Heart left ventricle (tissue), 16 donors: ENCODE measurements at places on chromosomes 3 and 15. TPM values are rescaled to one million over a fixed set of nuclear protein-coding genes. Genes with fewer than 3 reads are reported as not detected.

C3orf52 gene
- 2.0 TPM for polyA plus RNA-seq

GRCh38 chr3:171979081-171979480 is 60.3 kb upstream of the FNDC3B start:
- DNase-seq: no peak

GRCh38 chr15:79505956-79506355 is 73.8 kb downstream of the MINAR1 start:
- DNase-seq: no peak

OR5K2 gene
- not detected for polyA plus RNA-seq

DNA sequence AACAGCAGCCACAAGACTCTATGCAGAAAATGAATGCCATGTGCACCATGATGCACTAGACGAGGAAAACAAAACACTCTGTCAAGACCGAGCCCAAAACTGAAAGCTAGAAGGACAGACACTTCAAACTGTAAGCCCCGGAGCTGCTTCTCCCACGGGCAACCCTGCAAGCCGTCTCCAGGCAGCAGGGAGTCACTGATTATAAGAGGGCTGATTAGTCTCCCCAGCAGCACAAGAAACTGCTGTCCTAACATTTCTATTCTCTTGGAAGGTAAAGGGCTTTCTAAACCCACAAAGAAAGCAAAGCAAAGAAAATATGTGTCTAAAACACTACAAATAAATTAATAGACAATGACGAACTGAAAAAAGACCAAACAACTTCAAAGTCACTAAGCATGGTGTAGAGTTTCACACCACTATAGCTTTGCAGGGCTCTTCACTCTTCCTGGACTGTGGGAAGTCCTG is 15.5 kb downstream of the TBC1D2B start:
- DNase-seq: no peak

- no peak for DNase-seq
These were observed 6.9 kb upstream of the ALPK3 start for GRCh38 chr15:84810073-84810840.

DNA sequence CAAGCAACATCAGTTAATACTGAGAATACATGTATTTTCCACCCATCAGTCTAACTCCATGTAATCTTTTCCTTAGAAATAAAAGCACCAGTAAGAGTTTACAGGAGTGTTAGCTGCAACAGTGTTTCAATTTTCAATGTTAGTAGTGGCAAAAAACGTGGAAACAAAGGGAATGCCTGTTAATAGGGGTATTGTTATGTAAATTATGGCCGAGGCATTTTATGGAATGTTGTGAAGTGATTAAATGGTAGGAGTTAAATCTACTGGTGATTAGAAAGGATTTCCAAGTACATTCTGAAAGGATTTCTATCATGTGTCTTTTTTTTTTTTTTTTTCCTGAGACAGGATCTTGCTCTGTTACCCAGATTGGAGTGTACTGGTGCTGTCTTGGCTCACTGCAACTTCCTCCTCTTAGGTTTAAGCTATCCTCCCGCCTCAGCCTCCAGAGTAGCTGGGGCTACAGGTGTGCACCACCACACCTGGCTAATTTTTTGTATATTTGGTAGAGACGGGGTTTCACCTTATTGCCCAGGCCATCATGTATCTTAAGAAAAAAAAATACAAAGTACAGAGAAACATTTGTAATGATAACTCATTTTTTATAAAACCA is 6.6 kb downstream of the ATP6V1A start:
- no peak for DNase-seq

- DNase-seq: no peak
These were observed 49.3 kb downstream of the HES1 start for GRCh38 chr3:194185221-194185620.

GRCh38 chr15:34059946-34060345 is 20.9 kb upstream of the AVEN start:
- DNase-seq: no peak

PLA2G4E gene
- polyA plus RNA-seq: 0.01 TPM

DNA sequence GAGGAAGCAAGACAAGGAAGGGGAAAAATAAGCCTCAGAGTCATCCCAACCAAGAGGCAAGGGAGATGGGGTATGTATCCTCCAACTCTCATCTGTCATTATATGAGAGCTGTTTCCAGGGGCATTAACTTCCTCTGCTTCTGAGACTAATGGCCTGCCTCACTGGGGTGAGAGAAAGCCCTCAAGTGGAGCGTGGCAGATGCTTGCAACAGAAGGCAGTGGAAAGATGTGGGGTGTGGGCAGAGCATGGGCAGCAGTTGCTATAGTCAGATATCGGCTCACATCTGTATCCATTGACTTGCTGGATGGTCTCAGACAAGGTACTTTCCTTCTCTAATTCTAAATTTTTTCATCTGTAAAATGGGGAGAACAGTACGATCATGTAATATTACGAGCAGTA is 81.7 kb upstream of the PLCL2 start:
- DNase-seq: no peak

GRCh38 chr3:108150200-108150599 is 59.4 kb upstream of the CD47 start:
- no peak for DNase-seq

PPM1L gene
- polyA plus RNA-seq: 14.9 TPM

DNA sequence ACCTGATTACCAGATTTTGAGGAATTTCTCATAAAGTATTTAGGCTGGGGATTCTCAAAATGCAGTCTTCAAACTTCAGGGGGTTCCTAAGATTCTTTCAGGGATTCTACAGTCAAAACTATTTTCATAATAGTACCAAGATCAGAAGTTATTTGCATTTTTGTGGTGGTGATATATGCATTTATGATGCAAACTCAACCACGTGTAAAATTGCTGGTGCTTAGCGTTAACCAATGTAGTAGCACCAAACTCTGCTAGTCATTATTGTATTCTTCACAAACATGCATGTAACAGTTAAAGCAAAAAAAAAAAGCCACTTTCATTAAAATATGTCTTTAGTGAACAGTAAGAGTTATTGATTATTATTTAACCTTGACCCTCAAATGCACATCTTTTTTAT is 274.9 kb upstream of the DNAJC19 start:
- DNase-seq: no peak

GRCh38 chr15:92095693-92096092 is 242.2 kb downstream of the SLCO3A1 start:
- no peak for DNase-seq

DNA sequence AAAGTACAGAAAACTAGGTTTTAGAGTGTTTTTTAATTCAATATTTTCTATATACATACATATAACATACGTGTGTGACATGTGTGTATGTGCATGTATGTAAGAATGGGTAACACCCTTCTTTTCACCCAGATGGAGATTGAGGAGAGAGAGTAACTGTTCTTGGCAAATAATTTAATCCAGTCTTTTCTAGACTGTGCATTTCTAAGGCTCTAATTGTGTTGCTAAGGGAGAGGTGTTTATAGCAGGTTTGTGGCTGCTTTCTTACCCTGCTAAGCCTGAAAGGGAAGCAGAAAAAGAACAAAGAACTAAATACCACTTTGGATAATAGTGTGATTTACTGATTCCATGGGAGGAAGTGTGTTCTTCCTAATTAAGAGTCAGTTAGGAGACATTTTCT is 46.0 kb upstream of the ALDH1L1 start:
- DNase-seq: no peak

UNC13C gene
- not detected for polyA plus RNA-seq

- DNase-seq: no peak
These were observed 96.2 kb upstream of the SEMA6D start for GRCh38 chr15:47620960-47621681.

DNA sequence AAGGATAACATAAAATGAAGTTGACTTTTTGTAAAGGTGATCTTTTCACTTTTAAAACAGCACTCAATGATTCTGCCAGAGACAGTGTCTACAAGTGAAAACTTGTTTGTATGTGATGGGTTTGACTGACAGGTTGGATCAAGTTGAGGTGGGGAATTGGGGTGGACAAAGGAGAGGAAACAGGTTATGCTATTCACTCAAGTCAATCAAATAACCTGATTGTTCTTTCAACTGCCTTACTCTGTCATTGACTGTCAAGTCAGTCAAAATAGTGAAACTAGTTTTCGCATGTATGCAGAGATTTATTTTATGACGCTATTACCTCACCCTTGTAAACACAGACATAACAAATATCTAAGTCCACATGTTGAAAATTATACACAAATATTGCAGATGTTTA is 187.7 kb downstream of the ROBO2 start:
- DNase-seq: no peak

GRCh38 chr15:81335631-81336030 is 11.7 kb upstream of the STARD5 start:
- DNase-seq: no peak

- no peak for DNase-seq
These were observed 266.1 kb upstream of the C2CD4B start for GRCh38 chr15:62431008-62431797.

TLR9 gene
- 0.04 TPM for polyA plus RNA-seq

GRCh38 chr3:197970588-197970987 is 10.6 kb downstream of the LMLN start:
- no peak for DNase-seq

DNA sequence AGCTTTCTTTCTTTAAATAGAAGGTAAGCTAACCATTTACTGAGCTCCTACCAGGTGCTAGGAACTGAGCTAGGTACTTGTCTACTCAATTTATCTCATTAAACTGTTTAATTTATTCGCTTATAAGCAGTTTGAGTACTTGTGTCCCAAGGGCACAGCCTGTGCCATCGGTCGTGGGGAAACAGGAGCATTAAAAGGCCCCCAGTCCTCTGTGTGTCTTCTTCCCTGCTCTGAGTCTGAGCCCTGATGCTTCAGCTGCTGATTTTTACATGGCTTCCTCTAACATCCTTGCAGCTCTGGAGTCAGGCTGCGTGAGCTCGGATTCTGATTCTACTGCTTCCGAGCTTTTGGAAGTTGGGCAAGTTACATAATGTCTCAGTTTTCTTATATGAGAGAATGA is 239.5 kb downstream of the EDEM1 start:
- no peak for DNase-seq

DNA sequence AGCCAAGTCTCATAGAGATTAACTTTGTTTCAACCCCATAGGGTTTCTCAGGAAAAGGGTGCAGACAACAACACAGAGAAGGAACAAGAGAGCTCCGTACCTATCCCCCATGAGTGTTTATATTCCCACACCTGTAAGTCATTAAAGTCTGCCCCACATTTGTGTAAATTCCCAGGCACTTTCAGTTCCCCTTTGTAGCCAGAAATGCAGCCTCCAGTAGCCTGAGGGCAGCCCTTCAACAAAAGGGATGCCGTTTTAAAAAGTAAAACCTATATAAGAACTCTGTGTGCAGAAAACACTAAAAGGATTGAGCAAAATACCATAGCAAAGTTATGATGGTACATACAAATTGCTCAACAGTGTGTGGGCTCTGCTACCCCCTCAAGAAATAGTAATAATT is 59.7 kb upstream of the TMEM108 start:
- no peak for DNase-seq

GP9 gene
- not detected for polyA plus RNA-seq

DNA sequence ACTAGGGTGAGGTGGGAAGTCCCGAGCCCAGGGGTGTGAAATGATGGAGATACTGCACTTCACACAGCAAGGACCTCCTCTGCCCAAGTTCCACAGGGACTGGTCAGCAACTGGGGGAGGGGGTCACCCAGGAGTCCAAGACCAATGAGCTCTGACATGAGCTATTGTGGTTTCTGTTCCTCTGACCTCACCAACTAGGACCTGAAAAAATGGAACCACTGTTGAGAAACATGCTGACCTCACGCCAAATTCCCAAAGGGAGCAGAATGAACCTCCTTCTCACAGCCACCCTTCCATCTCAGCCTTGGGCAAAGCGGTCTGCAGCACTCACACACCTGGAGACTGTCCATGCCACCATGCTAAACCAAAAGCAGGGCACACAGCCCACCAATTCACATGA is 69.3 kb downstream of the LRIG1 start:
- DNase-seq: no peak
